ENCODE measurements at places on chromosomes 5 and 9.

DNA sequence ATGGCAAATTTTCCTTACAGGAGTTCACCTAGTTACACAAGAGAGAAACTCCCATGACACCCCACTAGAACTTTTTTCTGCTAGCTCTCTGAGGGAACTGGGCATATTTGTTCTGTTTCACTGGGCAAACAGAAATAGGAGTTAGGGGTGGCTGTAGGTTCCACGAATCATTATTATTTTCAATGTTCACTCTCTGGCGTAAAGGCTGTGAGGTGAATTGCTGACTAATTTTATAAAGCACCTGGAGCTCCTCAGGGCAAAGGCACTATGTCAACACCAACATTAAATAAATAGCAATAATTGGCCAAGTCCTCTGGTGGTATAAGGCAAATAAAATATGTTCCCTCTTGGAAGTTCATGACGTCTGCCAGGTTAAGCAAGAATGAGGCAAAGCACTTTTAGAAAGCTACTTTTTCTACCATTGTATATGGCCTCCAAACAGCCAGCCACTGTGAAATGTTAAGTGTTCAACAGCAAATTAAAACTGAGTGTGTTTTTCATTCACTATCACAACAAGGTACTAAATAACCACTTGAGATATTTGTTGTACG lies 344.6 kb downstream of the PDE4D start:
- no peak for DNase-seq

GRCh38 chr5:169860585-169860984 lies 119.7 kb downstream of the INSYN2B start:
- DNase-seq = no peak

- DNase-seq = no peak
These were observed 187.1 kb downstream of the KDM4C start for GRCh38 chr9:6944896-6945295.

DNA sequence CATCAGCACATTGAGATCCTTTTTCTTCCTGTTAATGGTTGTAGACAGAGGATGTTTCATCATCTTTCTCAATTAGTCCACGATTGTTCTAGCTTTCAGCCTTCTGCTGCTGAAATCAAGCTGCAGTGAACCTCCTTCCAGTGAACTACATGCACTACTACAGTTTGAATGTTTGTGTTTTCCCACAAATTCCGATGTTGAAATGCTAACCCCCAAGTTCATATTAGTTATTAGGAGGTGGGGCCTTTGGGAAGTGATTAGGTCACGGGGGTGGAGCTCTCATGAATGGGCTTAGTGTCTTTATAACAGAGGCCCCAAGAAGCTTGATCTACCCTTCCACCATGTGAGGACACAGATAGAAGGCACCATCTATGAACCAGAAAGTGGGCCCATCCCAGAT lies 32.9 kb downstream of the NSG2 start:
- no peak for DNase-seq

GRCh38 chr9:119827126-119827525 lies 457.9 kb upstream of the BRINP1 start:
- DNase-seq = no peak

- no peak for DNase-seq
These were observed 24.3 kb upstream of the TUSC1 start for GRCh38 chr9:25702536-25702935.

DNA sequence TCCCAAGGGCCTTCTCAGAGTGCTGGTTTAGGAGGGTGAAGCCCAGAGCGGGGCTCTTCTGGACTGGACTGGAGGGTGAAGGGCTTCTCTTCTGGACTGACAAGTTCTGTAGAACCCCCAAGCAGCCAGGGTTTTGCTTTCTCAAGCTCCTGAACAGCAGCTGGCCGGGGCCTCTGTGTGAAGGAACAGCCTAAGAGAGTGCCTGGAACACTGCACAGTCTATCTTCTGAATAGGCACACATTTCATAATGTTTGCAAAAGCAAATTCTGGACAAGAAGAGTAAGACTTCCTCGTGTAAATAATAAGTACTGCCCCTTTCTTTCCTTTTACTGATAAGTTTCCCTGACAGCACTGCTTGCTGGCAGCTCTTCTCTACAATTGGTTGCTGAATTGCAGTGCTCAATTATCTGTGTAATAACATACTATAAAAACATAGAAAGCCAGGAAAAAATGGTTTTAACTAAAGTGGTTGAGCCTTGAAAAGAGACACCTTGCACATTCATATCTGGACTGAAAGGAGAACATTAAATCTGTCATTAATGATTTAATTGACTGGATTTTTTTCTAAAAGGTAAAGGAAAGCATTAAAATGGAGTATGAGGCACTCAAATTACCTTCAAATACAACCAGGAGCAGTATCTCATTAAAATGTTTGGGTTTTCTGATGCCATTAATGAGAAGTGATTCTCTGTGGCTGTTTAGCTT lies 20.5 kb downstream of the MAST4 start:
- DNase-seq = no peak

DNA sequence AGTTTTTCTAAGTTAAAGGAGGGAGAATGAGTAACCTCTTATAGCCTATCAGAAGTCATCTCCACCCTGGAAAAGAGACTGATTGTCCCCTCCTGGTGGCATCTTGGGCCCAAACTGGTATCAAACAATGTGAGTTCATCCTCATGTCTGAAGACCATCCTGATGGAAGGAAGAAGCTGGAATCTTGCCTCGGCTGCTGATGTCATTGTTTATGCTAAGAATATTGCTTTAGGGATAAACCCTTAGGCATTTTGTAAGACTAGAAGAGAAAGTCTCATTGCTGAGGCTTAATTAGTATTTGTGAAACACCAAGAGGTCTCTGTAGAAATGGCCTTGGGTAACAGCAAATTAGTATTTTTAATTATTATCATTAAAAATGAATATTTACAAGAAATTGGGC lies 65.7 kb upstream of the KCNN2 start:
- peak; percentile 21 for DNase-seq

DNA sequence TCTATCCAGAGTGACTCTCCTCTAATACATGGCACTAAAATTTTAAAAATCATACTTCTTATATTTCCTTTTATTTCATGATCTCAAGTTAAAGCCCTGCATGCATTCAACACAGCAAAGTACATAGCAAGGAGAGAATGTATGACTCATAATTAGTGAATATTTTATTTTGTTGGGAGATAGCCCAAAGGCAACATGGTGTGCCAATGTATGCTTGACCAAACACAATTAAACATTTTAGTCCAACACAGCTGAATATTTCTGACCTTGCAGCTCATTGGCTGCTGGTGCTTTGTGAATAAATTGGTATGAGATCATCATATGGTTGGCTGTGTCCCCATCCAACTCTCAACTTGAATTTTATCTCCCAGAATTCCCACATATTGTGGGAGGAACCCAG lies 103.5 kb downstream of the NPR3 start:
- DNase-seq = no peak

DNA sequence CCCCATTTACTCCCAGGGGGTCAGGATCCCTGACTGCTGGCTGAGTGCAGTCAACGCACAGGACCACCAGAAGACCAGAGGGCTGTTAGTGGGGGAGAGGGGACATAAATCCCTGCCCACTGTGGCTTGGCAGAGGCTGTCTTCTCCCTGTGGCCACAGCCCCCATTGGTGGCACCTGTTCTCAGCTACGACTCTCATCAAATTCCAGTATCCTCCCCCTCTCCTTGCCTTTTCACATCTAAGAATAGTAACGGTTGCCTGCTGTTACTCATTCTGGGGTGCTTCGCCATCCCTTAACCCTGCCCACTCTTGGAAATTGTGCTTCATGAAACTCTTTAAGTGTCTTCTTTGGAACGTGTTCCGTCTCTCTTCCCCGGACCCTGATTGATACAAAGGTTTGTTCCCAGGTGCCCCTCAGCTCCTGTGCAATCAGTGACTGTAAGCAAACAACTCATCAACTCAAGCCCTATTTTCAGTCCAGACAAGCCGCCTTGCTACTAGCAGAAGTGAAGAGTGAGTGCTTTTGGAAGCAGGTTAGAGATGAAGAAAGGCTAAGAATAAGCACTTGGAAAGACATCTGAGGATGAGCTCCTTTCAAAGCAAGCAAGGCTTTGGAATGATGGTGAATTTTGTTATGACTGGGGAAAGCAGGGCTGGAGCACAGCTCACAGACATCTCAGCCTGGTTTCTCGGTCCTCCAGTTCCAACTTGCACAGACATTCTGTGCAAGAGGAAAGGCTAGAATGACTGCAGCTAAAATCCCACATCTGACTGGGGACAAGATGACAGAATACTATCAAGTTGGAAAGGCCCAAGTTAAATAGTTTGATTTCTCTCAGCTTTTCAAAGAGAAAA lies 22.9 kb upstream of the DENND1A start:
- no peak for DNase-seq

DNA sequence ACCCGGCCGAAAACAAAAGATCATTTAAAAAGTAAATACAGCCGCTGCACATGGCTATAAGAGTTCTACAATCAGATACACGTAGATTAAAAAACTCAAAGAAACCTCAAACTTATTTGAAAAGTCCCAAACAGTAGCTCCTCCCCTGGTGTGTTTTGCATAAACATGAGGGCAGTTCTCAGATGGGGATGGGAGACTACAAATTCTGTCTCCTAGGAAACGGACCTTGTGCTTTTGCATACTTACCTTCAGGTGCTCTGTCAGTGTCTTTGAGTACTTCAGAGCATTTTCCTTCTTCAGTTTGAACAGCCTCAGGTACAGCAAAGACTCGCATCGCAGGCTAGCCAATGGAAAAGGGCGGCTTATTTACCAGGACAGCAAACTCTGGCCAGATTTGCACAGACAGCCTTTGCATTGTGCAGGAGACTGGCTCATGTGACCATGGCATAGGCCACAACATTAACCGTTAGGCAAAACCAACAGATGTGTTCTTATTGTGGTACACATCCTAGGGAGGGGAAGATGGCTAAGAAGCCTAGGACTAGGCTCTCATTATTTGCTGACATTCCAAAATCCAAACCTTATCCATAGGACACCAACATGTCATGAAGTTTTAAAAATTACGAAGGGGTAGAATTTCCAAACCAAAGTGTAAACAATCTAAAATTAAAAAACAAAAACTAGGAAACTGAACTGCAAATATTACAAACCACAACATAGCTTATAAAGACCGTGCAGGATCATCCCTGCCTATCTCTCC lies 12.8 kb downstream of the LEAP2 start:
- no peak for DNase-seq

GRCh38 chr5:161040818-161041217 lies 188.8 kb upstream of the ATP10B start:
- no peak for DNase-seq

DNA sequence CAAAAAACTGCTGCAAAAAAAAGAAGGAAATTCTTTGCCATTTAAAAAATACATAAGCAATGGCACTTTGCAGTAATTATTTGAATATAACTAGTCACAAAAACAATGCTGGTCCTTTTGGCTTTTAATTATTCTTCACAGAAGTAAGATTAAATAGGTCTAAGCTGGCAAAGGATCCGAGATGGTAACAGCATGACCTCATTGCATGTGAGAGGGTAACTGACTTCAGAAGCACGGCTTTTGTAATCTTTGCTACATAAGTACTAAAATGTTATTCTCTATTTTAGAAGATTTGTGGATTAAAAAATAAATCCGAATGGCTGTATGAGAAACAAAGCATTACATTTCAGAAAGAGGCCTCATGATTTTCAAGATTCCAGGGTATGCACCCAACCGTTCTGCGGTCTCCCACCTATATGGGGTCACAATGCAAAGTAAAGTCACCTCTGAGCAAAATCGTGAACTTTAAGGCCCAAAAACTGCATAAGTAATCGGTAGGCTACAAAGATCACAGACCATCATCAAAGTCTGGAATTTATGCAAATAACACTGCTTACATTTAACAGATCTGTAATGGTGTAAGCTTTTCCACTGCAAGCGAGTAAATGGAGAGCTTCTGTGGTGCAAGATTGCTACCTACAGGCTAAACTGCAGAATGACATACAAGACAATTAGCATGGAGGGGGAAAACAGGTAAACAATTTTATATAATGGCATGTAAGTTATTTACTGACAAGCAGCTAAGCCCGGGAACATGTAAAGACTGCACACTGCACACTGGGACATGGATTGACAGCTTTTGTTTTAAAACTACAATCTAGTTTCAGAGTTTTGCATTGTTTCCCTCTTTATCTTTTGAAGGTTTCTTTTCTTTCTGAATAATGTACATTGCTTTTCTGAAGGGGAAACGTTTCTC lies 231.6 kb downstream of the SLF1 start:
- DNase-seq = peak; percentile 14

DNA sequence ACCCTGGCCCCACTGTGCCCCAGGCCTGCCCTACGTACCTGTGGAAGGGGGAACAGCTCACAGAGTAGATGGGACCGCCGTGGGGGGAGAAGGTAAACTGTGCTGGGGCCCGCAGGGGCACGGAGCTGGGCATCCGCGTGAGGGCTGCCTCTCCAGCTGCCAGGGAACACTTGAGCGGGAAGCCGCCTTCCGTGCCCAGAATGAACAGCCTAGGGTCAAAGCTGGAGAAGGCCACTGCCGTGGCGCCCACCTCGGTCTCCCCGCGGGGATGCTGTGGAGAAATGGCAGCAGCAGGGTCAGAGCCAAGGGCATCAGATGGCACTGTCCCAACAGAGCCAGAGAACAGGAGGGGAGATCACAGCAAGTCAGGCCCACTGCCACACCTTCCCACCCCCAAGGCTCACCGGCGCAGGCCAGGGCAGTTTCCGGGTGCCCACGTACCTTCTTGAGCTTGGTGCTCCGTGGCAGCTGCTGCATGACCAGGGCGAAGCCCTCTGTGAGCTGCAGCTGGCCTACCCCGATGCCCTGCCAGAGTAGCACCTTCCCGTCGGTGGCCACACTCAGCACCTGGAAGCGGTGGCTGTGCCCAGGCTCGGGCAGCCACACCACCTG lies 21.9 kb downstream of the DYNC2I2 start:
- no peak for DNase-seq

- DNase-seq = no peak
These were observed 17.0 kb downstream of the NIPSNAP3B start for GRCh38 chr9:104780796-104781395.

DNA sequence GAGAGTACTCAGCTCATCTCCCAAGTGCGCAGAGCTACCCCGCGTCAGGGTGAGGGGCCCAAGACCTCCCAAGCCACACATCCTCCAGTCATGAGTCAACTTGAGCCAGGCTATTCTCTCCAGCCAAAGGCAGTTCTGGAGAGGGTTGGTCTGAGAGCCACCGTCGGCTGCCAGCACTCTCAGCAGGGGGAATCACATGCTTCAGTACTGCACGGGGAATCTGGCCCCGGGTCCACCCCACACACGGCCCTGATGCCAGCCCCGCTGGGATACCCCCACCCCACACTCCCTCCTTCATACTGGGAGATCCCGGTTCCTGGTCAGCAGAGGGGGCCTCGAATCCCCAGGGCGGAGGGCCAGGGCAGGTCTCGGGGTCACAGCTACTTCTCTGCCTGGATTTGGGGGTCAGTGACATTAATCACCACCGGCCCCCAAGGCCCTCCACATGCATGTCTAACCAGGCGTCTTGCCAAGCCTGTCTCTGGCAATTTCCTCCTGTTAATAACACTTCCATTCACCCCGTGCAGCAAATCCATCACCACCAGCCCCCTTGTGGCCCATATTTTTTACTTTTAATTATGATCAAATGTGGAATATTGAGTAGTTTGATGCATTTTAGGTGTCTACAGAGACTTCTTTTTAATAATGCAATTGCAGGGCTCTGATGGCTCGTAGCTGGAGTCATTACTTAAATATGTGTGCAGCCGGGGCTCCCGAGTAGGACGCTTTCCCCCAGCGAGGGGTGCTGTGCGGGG lies 102.9 kb upstream of the PPP1R26 start:
- DNase-seq = no peak

GRCh38 chr9:135663857-135664256 lies 748 bp downstream of the LCN9 start:
- no peak for DNase-seq

GRCh38 chr5:155728857-155729683 lies 597.9 kb upstream of the SGCD start:
- no peak for DNase-seq

Data from HFF-Myc (cell line).